ENCODE measurements at places on chromosomes 13 and 19.

- DNase-seq = no peak
These were observed at the start of gene NR2F6 for GRCh38 chr19:17245535-17245984. Gene NR2F6 (minus strand): TSS chr19:17245919. CDS start chr19:17245220, 699 bp downstream.

GRCh38 chr13:54574791-54575190 is 1546.2 kb downstream of the OLFM4 start:
- no peak for DNase-seq

DNA sequence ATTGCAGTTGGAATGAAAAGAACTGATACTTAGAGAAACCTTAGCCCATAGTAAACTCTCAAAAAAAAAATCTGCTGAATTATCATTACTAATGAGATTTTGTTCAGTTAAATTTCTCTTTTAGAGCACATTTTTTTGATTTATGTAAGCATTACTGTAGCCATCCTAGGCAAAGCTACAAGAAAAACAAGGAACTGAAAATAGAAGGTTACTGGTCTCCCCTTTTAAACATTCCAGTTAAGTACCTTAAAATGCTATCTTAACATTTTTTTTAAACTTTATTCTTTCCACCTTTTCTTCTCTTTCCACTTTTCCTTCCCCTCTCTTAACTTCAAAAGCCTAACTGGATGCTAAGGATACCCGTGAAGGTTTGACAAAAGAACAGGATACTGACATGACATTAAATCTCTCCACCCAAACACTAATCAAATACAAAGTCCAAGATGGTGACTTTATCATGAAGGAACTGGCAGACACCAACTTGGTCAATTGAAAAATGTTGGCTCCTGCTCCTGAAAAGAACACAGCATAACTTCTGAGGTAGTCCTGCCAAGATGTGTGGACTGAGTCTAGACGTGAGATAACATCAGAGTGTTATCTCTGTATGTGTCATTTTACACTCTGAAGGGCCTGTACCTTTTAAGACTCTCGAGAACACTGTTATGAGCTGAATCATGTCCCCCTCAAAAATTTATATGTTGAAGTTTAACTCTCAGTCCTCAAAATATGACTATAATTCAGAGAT is 29.5 kb upstream of the SACS start:
- no peak for DNase-seq

- no peak for DNase-seq
These were observed 37.3 kb downstream of the SOX1 start for GRCh38 chr13:112103961-112104880.

- DNase-seq = peak; percentile 16
These were observed 12.2 kb upstream of the UBE2L5 start for GRCh38 chr13:30409886-30410704.

Measured in A549 (cell line).